GM18507 (cell line): ENCODE measurements at places on chromosomes 16 and 17.

DNA sequence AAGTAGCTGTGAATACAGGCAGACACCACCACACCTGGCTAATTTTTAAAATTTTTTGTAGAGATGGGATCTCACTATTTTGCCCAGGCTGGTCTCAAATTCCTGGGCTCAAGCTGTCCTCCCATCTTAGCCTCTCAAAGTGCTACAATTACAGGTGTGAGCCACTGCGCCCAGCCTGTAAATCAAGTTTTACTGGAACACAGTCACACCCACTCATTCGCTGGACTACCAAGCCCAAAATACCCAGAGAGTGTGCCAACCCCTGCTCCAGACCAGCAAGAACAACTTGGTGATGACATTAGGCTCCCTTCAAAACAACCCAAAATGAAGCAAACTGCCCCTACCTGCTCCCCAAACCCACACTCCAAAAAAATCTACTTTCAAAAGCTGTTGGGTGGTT lies 36.0 kb downstream of the TVP23A start:
- no peak for DNase-seq

DNA sequence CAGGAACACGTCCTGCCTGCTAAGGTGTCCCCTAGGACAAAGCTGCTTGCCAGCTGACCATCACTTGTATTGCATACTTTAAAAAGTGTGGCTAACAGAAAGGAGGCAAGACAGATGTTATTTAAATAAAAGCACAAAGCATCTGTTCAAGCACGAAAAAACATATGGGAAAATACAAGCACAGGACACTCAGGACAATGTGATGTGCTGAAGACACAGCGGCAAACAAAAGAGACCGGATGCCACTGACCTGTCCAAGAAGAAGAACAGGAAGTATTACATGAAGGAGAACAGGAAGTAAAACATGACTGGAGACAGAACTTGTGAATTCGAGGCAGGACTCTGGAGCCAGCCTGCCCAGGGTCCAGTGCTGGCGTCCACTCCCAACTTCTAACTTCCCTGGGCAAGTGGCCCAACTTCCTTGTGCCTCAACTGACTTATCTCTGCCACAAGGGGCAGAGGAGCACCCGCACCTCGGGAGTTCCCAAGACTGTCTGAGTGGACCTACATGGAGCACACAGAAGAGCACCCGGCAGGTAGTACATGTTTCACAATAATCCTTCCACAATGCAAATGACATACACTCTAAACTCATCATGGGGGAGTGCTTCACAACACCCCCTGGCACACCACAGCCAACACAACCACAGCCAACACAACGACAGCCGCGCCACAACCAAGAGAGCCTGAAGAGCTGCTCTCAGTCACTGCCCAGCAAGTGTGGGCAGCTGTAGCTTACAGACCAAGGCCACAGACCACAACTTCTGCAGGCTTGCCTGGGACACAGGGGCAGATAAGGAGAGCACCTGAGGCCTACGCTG lies 36.6 kb downstream of the ANKRD11 start:
- DNase-seq, result no peak

DNA sequence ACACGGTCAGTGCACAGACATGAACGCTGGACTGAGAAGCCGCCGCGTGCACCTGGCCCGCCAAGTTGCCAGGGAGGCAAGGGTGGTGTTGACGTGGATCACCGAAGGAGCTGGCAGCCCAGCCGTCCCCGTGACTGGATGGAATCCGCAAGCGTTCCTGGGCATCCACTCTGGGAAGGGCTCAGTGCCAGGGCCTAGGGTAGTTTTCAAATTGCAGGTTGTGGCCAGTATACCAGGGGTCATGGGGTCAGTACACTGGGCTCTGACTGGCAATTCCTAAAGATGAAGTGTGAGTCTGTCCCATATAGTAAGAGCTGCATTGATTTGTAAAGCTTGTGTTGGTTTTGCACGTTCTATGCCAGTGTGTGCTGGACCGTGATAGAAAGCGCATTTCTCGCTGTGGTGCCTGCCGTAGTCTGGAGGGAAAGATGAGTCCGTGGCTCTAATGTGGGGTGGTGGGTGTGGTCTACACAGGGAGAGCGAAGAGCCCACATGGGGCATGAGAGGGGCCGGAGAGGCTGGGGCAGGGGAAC lies 21.1 kb upstream of the METRNL start:
- no peak for DNase-seq

DNA sequence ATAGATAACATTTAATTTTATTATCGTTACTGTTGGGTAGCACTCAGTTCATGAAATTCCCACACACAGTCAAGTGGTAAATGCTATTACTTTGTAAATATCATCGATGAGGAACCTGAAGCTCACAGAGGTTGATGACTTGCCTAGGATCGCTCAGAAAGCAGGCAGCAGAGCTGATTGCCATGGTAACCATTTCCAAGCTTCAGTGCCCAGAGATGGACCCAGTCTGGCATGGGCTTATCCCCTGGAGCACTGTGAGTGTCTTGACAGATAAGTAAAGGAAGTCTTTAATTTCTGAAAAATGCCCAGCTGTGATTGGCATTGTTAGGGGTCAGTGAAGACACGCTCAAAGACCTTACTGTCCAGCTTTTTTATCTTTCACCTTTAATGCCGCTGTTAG lies 95.0 kb downstream of the PRKCB start:
- no peak for DNase-seq

- no peak for DNase-seq
Observed at GRCh38 chr17:50056961-50057330, 1.0 kb downstream of the ITGA3 start.
